ENCODE measurements at places on chromosomes 7 and 10.

DNA sequence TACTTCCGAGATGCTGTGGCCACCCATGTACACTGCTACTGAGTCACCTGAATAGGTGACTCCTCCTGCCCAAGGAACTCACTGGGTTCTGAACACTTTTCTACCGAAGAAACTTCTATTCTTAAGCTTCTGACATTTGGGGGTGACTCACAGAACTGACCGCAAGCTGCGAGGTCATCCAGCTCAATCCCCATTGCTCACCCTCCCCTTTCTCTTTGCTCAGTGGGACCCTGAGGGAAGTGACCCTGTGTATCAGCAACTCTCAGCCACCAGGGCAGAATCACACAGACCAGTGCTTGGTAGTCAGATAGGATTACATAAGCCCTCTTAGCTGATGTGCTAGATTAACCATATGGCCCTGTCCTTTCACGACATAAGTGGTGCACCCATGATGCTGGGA lies 46.3 kb downstream of the INSYN2A start:
- no peak for DNase-seq

DNA sequence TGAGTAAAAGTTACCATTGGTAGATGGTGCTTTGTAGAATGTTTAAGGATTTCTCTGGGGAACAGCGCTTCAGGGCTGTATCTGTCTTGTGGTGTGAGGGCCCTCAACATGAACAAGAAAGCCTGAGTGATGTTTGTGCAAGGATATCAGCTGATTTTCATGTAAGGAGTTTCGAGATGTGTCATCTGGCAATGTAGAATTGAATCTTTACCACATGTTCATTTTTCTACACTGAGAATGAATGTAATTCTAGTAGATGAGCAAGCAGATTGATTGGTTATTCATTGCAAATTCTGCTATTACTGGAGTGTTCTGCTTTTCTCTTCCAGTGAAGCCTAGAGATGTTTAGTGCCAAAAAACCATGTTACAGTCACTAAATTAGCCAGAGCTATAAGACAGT lies 87.7 kb downstream of the ST7 start:
- no peak for DNase-seq

DNA sequence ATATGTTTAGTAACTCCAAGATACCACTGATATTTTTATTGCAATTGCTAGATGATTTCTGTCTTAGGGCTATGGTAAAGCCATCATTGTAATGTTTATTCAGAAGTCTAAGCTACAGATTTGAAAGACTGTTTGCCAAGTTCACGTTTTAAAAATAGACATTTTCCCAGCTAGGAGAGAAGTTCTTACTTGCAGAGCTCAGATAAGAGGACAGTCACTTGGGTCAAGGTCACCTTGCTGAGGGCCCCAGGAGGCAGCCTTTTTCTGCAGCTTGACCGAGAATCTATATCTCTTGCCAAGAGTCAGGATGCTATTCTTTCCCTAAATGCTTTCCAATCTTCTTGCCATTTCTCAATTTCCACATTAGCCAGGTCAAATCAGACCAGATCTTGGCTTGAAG lies 1011.2 kb downstream of the KCNMA1 start:
- DNase-seq: no peak

DNA sequence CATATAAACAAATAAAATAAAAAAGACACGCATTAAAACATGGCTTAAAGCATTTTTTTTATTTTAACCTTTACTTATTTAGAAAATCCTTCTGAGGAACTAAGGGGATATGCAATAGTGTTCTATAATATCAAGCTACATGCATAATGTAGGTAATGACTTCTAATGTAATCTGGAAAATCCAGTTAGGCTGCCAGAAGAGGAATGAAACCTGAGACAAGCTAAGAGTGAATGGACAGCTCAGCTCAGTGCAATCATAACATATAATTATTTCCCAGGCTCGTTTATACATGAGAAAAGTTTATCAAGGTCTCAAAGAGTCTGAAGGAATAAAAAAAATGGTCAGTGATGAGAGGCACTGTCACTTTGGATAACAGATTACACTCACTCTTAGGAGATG lies 649.0 kb upstream of the PCDH15 start:
- no peak for DNase-seq

GRCh38 chr10:102982296-102982695 lies 64.2 kb downstream of the CNNM2 start:
- DNase-seq: no peak
